ENCODE measurements at places on chromosomes 6 and 20. TPM values are rescaled to one million over a fixed set of nuclear protein-coding genes. Genes with fewer than 3 reads are reported as not detected.

DNA sequence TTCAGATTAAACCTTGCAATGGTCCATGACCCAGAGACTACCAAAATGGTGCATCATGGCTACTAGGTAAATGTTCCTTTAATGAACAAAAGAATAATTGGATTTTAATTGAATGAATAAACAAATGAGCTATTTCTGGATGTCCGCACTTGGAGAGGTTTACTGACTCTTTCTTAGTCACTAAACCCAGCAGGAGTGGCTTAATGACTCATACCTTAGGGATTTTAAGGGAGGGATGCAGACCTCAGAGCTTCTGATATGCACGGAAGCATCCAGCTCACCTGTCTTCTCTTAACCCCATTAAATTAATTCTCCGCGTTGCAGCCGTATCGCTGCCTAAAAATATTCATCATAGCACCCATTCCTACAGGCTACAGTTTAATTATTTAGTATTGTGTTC lies 970.0 kb upstream of the SLC35B3 start:
- peak; percentile 57 for DNase-seq

DNA sequence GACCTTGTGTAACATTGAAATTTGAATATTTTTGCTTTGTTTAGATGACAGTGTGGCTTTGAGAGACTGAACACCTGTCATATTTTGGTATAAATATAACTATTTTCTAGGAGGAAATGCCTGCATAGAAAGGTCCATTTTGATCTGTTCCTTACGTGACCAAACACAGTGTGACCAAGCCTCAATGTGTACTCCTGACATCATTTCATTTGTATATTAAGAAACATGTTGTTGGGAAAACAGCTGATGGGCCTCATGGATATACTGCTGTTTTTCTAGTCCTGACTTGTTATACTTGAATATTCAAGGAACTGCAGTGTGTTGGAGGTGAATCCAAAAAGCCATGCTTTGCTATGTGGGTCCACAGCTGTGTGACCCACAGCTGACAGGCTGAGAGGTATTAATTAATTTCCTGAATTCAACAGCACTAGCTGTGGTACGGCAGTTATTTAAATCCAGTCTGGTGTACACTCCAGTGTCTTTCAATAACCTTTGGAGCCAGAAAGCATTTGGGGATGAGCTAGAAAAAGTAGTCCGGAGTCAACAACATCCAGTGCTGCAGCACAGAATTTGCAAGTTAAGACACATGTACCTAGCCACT lies 18.9 kb downstream of the NCOA7 start:
- DNase-seq = no peak

DNA sequence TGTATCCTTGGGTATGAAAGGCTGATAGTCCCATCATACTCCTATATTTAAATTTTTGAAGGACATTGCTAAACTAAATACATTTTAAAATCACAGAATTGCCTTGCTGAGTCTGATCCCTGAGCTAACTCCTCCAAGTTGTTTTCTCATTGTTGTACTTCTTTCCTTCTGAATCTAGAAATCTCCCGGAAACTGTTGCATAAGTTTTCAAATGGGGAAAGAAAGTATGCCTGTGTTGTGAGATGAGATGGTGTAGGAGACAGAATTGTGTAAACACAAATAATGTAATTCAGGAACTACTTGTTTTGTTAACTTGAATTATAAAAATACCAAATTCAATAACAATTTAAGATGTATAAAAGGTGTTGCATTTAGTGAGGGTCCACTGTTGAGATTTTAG lies 7.3 kb downstream of the PNRC1 start:
- no peak for DNase-seq

DNA sequence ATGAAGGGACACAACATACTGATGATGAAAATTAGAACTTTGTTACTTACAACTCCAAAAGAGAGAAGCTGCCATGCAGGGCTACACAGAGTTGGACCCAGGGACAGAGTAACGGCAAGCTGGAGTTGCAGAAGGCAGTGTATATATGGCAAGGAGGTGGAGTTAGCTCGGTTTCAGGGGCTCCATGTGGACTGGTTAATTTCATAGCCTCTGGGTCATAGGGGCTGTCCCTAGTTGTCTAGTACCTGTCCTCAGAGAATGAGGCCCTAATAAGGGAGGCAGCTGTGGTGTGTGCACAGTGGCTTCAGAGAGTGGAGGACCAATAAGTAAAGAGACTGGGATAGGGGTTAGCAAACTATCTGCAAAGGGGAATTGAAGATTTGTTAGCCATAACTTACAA lies 7.9 kb upstream of the ZSCAN12 start:
- DNase-seq = no peak

- peak; percentile 85 for DNase-seq
These were observed 66.4 kb downstream of the LY86 start for GRCh38 chr6:6654599-6655575.

- no peak for DNase-seq
These were observed 13.5 kb upstream of the MOXD1 start for GRCh38 chr6:132414761-132415160.

GRCh38 chr20:41664584-41664983 lies 46.4 kb upstream of the CHD6 start:
- DNase-seq = peak; percentile 10

DNA sequence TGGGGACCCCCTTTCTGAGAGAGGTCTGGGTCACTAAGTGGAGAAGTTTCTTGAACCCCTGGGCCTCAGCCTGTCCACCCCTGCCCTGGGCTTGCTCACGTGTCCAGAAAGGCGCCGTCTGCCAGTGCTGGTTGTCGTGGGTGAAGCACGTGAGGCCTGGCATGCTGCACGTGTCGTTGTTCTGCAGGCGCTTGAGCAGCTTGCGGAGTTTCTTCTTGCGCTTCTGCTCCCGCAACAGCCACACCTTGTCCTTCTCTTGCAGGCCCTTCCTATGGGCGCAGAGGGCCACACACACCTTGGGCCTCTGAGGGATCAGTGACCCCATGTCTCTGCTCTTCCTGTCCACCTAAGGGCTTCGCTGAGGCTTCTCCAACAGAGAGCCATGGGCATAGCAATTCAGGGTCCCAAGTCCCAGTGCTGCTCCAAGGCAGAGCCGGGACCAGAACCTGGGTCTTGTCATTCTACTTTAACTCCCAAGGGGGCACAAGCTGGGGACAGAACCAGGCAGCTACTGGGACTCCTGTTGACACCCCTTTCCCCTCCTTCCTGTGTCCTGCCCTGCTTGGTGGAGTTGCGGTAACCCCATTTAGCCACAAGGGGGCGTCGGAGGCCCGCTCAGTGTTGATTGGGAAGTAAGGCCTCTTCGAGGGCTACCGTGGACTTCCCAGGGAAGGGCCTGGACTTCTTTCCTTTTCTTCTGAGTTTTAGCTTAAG lies 121.8 kb downstream of the SULF2 start:
- DNase-seq = peak; percentile 78

DNA sequence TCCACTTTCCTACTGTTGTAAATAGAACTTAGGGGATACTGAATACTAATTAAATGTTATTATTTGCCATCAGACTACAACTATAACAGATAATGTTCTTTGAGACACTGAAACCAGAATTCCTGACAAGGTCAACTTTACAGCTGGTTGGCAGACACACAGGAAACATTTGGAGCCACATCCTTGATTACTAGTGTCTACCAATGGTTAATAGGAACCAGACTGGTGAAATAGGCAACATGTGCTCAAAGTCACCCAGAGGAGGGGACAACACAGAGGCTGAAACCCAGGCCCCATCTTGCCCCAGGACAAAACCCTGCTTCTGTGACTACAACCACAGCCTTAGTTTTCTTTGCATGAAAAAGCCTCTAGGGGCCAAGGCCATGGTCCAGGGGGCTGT lies 47.8 kb upstream of the NT5E start:
- DNase-seq = no peak

- no peak for DNase-seq
These were observed 171.3 kb downstream of the CDC5L start for GRCh38 chr6:44558832-44559251.

- no peak for DNase-seq
These were observed 35.9 kb downstream of the ENPP1 start for GRCh38 chr6:131843768-131844167.

The FOXF2 gene
- total RNA-seq = not detected

The MAS1 gene
- not detected for total RNA-seq

The DPPA5 gene
- not detected for total RNA-seq

The MYB gene
- total RNA-seq = not detected

The RNF39 gene
- total RNA-seq = not detected

The MATN4 gene
- not detected for total RNA-seq

Data from lung microvascular endothelial cell (primary cell).